Epithelial cell of esophagus (primary cell): ENCODE measurements at places on chromosomes 12 and 14.

DNA sequence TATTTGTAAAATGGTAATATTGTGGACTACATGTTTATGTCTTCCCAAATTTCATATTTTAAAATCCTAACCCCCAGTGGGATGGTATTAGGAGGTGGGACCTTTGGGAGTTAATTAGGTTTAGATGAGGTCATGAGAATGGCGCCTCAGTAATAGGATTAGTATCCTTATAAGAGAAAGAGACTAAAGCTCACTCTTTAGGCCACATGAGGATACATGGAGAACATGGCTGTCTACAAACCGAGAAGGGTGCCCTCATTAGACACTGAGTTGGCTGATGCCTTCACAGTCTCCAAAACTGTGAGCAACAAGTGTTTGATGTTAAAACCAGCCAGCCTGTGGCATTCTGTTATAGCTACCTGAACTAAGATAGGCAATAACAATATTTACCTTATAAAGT is 58.3 kb upstream of the OTOGL start:
- no peak for DNase-seq

GRCh38 chr12:62738616-62739015 is 196.3 kb downstream of the PPM1H start:
- DNase-seq, result no peak

- DNase-seq, result no peak
Measured at GRCh38 chr12:54169036-54169435, 19.7 kb downstream of the SMUG1 start.

GRCh38 chr12:99600388-99600787 is 47.2 kb upstream of the GARIN6 start:
- no peak for DNase-seq

GRCh38 chr14:77554816-77555599 is 56.4 kb upstream of the ISM2 start:
- DNase-seq, result no peak

DNA sequence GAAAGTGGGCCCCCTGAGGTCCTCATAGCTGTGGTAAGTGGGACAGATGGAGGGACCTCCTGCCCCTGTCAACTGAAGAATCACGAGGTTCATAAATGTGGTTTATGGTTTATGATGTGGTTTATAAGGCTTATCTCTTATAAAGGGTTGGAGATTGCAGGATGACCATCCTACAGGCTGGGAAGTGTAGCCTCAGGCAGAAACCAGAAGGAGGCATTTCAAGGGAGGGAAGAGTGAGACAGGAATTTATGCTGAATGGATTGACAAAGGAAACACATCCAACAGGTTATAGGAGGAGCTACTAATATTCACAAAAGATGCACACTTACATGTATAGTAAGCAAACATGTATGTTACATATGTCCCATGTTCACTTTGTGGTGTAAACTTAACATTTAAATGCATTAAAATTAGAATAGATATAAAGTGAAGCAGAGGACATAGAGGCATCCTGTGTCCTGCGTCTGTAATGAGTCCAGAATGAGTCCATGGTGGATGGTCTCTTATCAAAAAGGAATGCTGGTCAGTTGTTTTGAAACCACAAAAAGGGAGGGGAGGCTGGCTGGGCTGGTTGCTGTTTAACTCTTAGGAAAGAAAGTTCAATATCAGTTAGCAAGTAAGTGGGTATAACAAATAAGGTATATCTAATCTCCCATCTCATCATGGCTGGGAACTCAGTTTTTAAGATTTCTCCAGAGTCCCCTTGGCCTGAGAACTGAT is 149.0 kb upstream of the RMST start:
- no peak for DNase-seq

DNA sequence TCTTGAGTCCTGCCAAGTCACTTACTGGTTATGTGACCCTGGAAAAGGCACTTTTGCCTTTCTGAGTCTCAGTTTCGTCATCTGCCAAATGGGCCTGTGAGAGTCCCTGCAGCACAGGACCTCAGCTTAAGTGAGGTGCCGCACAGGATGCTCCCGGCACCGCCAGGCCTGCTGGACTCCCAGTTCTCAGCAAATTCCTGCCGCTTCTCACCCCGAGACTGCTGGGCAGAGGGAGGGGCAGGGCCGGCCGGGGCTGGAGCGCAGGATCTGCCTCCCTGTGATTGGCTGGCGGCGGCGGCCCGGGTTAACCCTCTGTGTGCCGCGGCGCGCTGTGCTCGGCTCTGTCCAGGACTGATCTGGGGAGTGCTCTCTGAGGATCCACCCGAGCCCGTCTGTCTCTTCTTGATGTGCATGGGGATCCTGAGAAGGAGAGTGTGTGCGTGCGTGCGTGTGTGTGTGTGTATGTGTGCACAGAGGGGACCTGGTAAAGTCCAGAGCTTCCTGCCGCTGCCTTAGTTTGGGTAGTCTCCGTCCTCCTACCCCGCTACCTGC is 8.6 kb downstream of the SETD1B start:
- peak; percentile 81 for DNase-seq

GRCh38 chr12:4850857-4851380 is 58.8 kb upstream of the KCNA1 start:
- no peak for DNase-seq

DNA sequence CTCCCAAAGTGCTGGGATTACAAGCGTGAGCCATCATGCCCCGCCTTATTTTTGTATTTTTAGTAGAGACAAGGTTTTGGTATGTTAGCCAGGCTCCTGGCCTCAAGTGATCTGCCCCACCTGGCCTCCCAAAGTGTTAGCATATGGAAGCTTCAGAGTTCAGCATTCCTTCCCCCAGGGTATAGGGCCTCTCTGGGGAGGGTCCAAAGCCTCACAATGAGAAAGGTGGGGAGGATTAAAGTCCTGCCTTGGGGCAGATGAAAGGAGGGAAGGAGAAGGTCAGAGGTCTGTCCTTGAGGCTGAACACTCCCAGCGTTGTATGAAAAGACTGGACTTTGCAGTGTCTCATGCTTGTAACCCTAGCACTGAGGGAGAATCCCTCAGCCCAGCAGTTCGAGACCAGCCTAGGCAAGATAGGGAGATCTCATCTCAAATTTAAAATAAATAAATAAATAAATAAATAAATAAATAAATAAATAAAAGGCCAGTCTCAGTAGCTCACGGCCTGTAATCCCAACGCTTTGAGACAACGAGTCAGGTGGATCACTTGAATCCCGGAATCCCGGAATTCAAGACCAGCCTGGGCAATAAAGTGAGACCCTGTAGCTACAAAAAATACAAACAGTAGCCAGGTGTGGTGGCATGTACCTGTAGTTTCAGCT is 22.0 kb upstream of the RCOR1 start:
- DNase-seq, result no peak

GRCh38 chr14:31657917-31658316 is 96.7 kb downstream of the NUBPL start:
- peak; percentile 18 for DNase-seq

GRCh38 chr12:38872561-38872960 is 32.8 kb downstream of the CPNE8 start:
- DNase-seq, result no peak

DNA sequence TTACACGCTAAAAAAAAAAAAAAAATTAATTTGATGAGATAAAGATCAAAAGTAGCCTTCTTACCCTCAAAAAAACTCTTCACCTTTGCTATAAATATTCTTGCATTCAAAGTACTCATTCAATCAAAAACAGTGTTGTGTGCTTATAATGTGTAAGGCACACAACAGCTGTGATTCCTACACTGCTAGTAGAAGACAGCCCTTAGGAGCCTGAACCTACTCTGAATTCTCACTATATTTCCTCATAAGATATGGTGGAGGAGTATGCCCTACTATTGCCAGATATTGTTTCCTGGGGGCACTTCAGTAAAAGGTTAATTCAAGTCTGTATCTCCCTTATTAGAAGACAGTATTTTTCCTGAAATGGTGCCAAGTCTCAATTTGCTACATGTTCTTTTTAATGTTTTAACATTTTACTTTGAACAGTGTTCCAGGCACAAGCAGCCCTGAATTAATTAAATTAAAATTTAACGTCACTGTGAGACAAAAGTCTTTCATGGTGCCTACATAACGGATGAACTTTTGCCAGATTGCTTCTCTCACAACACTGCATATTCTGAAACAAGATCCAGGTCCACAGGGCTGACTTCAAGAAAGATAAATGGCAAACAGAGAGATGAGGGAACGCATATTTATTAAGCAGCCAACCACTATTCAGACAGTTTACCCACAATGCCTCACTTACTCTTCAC is 19.3 kb downstream of the PPP2R5E start:
- no peak for DNase-seq

GRCh38 chr14:68144051-68144681 is 324.6 kb downstream of the RAD51B start:
- DNase-seq, result no peak

GRCh38 chr14:100212476-100213333 is 26.2 kb upstream of the YY1 start:
- DNase-seq, result no peak

- DNase-seq, result no peak
Measured at GRCh38 chr12:6757028-6757690, 4.2 kb upstream of the MLF2 start.

- DNase-seq, result peak; percentile 29
Measured at GRCh38 chr14:68359837-68360552, 432.9 kb downstream of the ZFP36L1 start.

DNA sequence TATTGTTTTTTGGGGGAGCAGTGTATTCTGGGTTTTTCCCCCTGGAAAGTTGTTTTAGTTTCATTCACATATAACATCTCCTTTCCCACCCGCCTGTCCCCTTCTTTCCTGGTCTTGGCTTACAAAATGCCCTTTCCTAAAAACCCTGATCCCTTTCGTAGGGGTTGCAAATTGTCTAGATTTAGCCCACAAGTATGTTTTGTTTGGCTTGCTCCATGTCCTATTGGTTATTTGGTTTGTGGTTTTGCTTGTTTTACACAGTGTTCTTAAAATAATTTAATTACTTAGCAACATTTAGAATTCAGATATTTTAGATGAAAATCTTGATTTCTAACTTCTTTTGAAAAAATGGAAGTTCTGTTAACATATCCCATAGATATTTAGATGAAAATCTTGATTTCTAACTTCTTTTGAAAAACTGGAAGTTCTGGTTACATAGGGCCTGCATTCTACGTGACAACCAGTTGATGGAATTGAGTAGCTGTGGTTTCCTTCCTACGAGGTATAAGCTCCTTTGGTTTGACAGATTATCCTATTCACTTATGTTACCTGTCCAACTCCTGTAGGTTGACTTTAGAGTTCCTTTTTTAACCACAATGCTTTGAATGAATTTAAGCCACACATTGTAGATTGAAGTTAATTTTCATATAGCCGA is 89.2 kb upstream of the TMEM263 start:
- DNase-seq, result no peak

- no peak for DNase-seq
Measured at GRCh38 chr14:34171431-34172172, 220.7 kb upstream of the EGLN3 start.

GRCh38 chr12:111589601-111590000 is 9.5 kb downstream of the ATXN2 start:
- DNase-seq, result no peak

DNA sequence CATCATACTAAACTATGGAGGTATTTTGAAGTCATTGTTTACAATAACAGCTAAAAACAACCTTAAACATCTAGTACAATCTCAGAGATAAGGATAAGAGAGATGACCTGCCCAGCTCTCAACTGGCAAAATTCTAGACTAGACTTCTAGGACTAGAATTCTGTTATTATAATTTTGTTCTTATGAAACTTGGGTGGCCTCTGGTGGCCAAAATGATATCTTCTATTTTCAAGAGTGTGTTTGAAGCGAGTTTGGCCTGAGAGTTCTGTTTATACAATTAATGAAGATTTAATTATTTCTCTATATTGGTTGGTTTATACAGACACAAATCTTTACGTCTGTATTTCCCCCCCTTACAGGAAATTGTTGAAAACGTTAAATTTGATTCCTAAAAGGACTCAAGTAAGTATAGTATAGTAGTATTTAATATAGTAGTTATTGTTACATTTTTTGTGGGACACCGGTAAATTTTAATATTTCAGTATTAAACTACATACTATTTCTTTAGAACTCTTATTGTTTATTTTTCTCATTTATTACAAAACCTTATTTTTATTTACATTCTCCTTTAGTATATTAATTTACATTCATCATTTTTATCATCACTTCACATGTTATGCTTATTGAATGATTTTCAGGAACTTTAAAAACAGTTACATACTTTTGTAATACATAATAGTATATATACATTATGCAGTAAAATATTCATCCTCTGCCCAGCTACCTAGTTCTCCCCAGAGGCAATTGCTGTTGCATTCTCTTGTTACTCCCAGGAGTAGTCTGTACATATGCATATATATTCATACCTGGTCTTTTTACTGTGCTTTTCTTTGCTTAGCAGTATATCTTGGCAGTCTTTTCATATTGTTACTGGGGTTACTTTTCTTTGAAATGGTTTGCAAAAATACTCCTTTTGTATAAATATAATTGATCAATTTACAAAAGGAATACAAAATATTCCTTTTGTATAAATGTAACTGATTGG is 6.6 kb downstream of the PPHLN1 start:
- peak; percentile 56 for DNase-seq

- DNase-seq, result no peak
Measured at GRCh38 chr14:100675699-100676684, 50.7 kb upstream of the DLK1 start.

- DNase-seq, result no peak
Measured at GRCh38 chr12:132003846-132004245, 54.1 kb downstream of the EP400 start.

GRCh38 chr12:6850796-6851152 is 312 bp downstream of the CDCA3 start:
- DNase-seq, result no peak

DNA sequence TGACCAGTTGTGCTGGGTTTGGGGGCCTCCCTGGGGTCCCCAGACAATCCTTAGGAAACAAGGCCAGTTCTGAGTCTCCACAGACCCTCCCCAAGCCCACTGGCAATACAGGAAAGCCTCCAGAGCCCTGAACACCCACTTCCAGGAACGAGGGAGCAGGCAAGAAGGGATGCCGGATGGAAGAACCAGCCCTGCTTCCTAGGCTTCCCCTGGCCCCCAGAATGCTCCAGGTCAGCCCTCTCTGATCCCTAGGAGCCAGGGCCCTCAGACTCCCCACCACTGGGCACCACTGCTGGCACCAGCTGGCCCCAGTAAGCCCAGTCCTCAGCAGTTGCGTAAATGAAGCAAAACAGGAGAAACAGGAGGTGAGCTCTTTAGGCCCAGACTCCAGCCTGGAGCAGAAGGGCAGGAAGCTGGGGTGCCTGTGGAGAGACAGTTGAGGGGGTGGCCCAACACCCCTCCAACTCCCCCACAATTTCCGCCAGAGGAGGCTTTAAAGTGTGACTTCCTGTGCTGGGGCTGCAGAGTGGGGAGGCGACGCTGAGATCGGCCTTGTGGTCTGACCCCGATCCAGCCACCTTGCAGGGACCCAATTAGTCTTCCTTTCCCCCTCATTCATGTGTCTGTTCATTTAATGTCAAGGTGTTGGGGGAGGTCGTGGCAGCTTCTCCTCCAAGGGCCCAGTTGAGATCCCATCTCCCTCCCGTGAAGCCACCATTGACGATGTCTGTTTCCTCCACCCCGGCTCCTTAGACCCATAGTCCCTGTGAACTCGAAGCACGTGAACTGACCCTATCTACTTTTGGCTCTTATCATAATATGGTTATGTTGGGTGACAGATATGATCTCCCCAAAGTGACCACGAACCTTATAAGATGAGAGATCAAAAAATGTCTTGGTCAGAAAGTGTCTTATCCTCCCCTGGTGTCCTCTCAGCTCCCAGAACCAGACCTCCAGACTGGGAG is 4.7 kb downstream of the TNFRSF1A start:
- DNase-seq, result no peak

GRCh38 chr14:88003425-88003824 is 1.5 kb upstream of the GPR65 start:
- no peak for DNase-seq

- DNase-seq, result no peak
Measured at GRCh38 chr14:87999277-87999676, 5.7 kb upstream of the GPR65 start.
